ENCODE measurements at places on chromosomes 16 and 17.
A peak's percentile ranks its signal among the peaks of the same experiment; 100 is the strongest.

- DNase-seq, result no peak
These were observed 19.1 kb upstream of the APOH start for GRCh38 chr17:66248285-66248684.

GRCh38 chr17:66942451-66943264 lies 21.8 kb upstream of the CACNG4 start:
- DNase-seq, result no peak

DNA sequence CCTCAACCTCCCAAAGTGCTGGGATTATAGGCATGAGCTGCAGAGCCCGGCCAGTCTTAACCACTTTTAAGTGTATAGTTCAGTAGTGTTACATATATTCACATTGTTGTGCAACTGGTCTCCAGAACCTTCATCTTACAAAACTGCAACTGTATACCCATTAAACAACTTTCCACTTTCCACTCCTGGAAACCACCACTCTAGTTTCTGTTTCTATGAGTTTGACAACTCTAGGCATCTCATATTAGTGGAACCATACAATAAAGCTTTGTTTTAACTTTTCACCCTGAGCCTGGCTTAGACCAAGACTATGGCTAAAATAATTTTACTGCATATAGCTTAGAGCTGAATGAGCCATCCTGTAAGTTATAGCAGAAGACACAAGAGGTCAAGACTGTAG lies 108.0 kb upstream of the GOT2 start:
- DNase-seq, result no peak

- DNase-seq, result no peak
These were observed 6.9 kb downstream of the ADCY9 start for GRCh38 chr16:4109250-4109736.

GRCh38 chr16:82580298-82580890 lies 46.4 kb upstream of the CDH13 start:
- DNase-seq, result no peak

- no peak for DNase-seq
These were observed 17.7 kb downstream of the ITGAL start for GRCh38 chr16:30490210-30490609.

DNA sequence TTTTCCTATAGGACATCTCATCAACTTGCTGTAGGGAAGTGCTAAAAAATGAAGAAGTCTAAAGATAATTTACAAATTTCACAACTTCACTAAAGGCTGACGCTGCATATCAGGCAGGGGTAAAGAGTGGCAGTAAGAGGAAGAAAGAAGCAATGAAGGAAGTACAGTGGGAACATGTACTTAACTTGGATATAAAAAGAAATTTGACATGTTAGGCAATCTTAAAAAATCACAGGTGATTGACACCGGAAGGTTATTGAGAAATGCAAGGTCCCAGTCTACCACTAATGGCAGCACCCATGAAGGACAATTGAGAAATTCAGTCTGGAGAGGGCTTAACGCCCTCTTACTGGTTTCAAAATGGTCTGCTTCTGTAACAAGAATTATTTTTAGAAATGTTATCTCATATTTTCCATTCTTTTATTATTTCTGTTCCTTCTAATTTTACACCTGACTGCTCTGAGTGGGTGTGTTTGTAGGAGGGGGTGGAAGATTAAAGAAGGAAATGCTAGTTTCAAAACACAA lies 358.1 kb downstream of the KCNJ2 start:
- no peak for DNase-seq

- no peak for DNase-seq
These were observed 17.0 kb upstream of the BRCA1 start for GRCh38 chr17:43142153-43142552.

GRCh38 chr16:52350031-52350642 lies 196.8 kb downstream of the TOX3 start:
- no peak for DNase-seq

DNA sequence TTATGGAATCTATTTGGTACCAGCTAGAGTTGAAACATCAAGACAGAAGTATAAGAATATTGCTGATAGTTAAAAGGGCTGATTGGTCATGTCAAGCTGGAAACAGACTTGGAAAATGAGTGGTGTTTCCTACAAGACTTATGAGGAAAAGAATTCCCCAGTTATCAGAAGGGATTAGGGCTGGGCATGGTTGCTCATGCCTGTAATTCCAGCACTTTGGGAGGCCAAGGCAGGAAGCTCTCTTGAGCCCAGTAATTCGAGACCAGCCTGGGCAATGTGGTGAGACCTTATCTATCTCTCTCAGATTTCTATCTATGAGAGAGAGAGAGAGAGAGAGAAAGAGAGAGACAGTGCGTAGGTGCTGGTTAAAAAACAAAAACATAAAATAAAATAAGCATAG lies 139.5 kb upstream of the PMFBP1 start:
- no peak for DNase-seq

- peak; percentile 4 for DNase-seq
These were observed 16.3 kb downstream of the NACA2 start for GRCh38 chr17:61574542-61575351.

- DNase-seq, result no peak
These were observed 204.8 kb upstream of the SALL1 start for GRCh38 chr16:51355875-51356274.

- DNase-seq, result no peak
These were observed 165.6 kb downstream of the RAB11FIP4 start for GRCh38 chr17:31556969-31557645.

- no peak for DNase-seq
These were observed 981 bp upstream of the DUXB start for GRCh38 chr16:75702242-75702641.

DNA sequence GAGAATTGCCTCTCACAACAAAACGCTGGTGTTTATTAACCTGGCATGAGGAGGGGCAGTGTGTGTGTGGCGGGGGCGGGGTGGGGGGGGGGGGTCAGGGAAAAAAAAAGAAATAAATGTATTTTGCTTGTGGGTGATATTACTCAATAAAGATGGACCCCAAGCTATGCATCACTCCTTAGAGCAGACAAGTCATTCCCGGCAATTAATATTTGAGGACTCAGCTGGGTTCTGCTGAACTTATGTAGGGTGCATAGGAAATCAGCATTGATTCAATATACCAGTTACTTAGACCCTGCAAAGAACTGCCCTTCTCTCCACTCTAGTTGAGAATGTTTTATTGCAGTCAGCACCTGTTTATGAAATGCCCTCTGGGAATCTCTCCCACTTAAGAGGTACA lies 206.2 kb upstream of the MAF start:
- DNase-seq, result no peak

GRCh38 chr17:75356260-75356937 lies 49.1 kb downstream of the GRB2 start:
- no peak for DNase-seq

DNA sequence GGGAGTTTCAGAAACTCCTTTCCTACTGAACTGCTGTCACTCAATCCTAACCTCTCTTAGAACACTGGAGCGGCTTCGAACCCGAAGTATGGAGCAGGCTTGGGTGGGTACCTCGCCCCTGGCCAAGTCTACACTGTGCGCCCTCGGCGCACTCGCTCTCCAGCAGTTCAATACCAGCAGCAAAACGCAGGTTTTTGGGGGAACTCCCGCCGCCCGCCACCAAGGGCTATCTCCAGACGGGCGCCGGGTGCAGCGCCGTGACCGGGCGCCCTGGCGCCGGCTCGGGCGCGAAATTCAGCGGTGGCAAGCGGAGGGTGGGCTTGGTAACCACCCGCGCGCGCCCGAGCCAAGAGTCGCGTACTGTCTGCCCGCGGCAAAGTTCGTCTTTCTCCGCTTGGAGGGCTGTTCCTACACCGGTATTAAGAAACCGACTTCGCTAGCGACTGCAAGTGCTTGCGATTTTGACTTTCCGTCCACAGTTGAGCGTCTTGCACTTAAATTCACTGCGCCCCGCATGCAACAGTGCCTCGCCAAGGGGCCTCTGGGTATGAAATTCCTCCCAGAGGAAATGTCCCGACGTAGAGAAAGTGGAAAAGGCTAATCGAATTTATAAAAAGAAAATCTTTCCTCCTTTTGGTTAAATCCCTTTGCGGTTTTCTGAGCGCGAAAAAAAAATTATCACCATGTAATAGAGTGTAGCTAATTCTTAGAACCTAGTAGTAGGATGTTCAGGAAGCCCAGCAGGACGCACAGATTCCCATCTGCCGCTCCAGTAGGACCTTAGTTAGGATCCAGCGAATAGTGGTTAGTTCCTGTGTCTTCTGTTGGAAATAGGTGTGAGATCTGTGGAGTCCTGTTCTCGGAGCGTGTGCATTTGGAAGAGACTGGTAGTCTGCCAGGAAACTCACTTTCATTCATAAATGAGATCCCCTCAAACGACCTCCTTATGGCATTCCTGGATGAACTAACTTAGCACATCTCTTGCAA lies 5.0 kb upstream of the SALL1 start:
- no peak for DNase-seq

GRCh38 chr17:32569171-32570080 lies 82.6 kb downstream of the CDK5R1 start:
- DNase-seq, result no peak

GRCh38 chr17:17087424-17088015 lies 45.3 kb downstream of the MPRIP start:
- no peak for DNase-seq

DNA sequence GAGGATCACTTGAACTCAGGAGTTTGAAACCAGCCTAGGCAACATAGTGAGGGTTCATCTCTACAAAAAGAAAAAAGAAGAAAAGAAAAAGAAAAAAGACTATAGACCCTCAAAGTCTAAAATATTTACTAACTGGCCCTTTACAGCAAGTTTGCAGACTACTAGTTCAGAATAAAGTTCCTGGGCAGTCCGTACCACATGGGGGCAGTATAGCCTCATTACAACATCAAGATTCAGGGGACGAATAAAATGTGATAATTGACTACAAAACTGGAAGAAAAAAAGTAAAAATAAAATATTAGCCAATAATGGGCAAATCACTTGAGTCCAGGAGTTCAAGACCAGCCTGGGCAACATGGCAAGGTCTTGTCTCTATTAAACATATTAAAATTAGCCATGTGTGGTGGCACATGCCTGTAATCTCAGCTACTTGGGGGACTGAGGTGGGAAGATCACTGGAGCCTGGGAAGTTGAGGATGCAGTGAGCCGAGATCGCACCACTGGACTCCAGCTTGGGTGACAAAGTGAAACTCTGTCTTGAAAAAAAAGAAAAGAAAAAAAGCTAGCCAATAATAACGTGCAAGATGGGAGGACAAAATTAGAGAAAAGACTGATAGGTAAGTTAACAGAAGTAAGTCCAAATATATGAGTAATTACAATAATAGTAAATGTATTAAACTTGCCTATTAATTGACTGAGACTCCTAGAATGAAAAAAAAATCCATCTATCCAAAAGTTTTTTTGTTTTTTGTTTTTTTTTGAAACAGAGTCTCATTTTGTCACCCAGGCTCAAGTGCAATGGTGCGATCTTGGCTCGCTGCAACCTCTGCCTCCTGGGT lies 129.4 kb upstream of the SEC14L1 start:
- no peak for DNase-seq

DNA sequence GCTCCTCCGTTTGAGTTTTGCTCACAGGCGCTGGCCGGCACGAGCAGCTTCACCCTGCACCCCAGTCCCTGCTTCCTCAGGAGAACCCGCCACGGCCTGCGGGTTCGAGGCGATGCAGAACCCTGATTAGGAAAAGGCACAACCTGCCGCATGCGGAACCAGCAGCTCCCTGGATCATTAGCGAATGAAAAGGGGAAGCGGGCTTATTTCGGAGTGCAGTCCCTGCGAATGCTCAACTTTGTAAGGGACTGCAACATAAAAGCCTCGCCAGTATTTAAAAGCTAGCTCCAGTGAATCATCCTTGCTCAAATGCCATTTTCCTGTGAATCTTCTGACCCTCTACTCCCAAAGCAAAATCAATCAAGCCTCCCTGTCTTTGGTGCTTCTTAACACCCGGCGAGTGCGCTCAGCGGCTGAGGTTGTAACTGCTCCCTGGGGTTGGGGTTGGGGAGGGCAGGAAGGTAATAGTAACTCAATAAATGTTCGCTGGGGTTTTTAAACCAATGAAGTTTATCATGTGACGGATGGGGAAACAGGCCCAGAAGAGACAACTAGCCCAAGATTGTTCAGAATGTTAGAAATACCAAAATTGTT lies 678 bp upstream of the AKAP10 start:
- no peak for DNase-seq

DNA sequence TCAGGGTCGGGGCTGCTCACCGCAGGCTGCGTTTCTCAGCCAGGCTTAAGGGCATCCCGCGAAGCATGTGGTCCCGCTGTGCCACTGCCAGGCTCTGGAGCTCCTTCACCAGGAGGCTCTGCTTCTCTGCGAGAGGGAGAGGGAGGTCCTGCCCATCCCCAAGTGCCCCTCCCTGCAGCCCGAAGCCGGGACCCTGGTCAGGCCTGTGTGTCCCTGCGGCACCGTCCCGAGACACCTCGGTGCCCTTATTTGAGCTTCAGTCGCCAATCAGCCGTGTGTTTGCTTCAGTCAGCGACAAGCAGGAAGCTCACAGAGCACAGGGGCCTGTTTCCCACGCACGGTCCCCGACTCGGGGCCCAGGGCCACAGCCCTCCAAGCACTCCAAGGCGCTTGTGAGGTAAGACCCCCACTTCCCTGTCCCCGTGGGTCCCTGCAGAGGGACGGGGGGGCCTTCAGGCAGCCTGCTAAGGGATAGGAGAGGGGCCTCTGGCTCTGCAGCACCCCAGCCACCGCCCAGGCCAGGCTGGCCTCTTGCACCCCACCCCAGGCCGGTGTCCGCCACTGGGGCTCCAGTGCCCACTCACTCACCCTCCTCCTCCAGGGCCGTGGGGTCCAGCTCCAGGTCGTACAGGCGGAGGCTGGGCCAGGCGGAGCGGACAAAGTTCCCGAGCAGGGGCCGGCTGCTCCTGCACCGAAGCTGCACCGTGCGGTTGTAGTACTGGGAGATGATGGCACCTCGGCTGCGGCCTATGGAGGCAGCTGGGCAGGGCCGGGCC lies 3.2 kb downstream of the TMC6 start:
- no peak for DNase-seq

DNA sequence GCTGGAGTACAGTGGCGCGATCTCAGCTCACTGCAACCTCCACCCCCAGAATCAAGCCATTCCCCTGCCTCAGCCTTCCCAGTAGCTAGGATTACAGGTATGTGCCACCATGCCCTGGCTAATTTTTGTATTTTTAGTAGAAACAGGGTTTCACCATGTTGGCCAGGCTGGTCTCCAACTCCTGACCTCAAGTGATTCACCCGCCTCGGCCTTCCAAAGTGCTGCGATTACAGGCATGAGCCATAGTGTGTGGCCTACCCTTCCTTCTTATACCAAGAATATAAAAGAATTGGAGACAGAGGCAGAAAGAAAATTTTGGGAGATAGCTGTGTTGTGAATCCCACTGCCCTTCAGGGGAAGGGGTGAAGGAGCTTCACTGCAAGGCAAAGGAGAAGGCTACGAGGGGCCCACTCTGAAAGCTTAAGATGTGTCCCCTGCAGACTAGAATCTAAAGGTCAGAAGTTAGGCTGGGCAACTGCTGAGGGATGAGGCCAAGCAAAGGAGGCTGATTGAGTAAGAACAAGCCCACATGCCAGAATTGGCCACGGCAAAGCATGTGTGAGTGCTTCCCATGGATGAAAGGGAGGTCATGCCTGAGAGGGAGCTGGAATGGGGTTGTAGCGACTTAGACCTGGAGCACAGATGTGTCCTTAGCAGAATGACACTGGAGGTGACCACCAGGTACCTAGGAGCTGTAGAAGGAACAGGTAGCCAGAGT lies 8.4 kb upstream of the CRYBA1 start:
- DNase-seq, result no peak

GRCh38 chr17:33786478-33786877 lies 468.6 kb upstream of the CCL2 start:
- DNase-seq, result no peak

- DNase-seq, result peak; percentile 71
These were observed 228.4 kb downstream of the CPPED1 start for GRCh38 chr16:12575288-12575687.

- no peak for DNase-seq
These were observed at the start of gene SOX15 for GRCh38 chr17:7589891-7590691. Gene SOX15, minus strand, starts transcription at chr17:7590094. Its CDS starts 418 bp downstream, at chr17:7589676.

- no peak for DNase-seq
These were observed 794 bp upstream of the CPNE7 start for GRCh38 chr16:89574681-89575246.

All from NCI-H1417 treated with DMSO at 0.1 percent for 48 hours (cell line).